PC-3 (cell line): ENCODE measurements at places on chromosomes 1 and 21. TPM values are rescaled to one million over a fixed set of nuclear protein-coding genes. Genes with fewer than 3 reads are reported as not detected.

DNA sequence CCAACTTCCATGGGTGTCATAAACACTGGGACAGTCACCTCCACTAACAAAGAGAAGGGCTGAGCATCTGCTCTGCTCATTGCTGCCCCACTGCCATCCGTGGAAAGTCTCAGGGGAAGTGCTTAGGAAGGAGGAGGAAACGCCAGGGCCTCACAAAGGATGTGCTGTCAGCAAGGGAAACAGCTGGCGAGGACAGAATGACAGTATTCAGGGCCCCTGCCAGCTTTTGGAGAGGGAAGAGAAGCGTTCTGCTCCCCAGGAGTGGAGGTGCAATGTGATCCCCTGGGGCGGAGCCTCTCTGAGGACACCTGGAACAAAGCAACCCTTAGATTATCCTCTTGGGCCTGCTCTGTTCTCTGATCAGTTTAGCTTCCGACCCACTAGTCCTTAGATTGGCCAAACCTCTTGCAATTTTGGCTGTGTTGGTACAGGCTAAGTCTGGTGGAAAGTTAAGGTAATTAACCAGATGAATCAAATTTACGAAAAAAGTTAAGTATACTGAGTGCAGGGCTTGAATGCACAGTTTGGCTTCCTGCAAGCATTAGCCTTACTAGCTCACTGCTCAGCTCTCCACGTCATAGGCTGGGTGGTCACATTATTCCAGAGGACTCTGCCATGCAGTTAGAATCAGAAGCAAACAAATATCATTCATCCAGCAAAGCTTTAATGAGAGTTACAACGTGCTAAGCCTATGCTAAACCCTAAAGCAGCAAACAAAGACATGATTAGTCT is 170.2 kb upstream of the NFIA start:
- no peak overlapping the region for H3K4me3 ChIP-seq
- no peak for DNase-seq
- H3K36me3 ChIP-seq = no peaks in the 10 kb centered on the region

Gene RAB25
- 18.1 and 18.5 TPM in 2 replicates for total RNA-seq

- H3K4me3 ChIP-seq = no peak overlapping the region
- H3K27ac ChIP-seq = no peak overlapping the region
- H3K4me1 ChIP-seq = peaks cover 30% of the 10 kb centered on the region
Observed at GRCh38 chr1:41494351-41495209, 10.1 kb upstream of the EDN2 start.

Gene LRRC39
- 0.84 and 0.86 TPM in 2 replicates for total RNA-seq

Gene CTH
- 8.5 and 13.2 TPM in 2 replicates for total RNA-seq
